ENCODE measurements at places on chromosomes 12 and 14.

GRCh38 chr12:67661311-67662021, 12.9 kb downstream of the DYRK2 start:
- DNase-seq = no peak

GRCh38 chr14:75877884-75878283, 103.9 kb downstream of the TGFB3 start:
- DNase-seq = peak; percentile 72

GRCh38 chr12:12097891-12098690, 27.4 kb downstream of the BCL2L14 start:
- DNase-seq = no peak

GRCh38 chr14:63180011-63180410, 24.2 kb upstream of the RHOJ start:
- DNase-seq = no peak

DNA sequence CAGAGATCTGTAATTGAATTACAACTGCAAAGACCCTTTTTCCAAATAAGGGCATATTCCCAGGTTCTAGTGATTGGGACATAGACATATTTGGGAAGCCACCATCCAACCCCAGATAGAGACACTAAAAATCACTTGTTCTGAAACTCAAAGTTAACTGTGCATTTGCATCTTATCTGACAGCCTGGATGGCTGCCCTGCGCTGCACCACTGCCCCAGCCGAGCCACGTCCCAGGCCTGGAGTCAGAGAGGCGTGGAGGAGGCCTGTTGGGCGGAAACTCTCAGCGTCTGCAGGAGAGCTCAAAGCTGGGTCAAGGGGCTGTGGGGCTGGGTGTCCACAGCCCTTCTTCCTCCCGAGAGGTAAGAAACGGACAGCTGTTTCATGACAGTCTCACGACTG, 124.4 kb downstream of the RIMBP2 start:
- DNase-seq = no peak

GRCh38 chr12:16586350-16587109, 19.4 kb downstream of the LMO3 start:
- no peak for DNase-seq

GRCh38 chr12:60977966-60978365, 1282.2 kb upstream of the USP15 start:
- DNase-seq = no peak

- DNase-seq = no peak
Observed at GRCh38 chr12:34333337-34333736, 311.0 kb downstream of the ALG10 start.

- no peak for DNase-seq
Observed at GRCh38 chr12:114403011-114403689, 2.8 kb downstream of the TBX5 start.

DNA sequence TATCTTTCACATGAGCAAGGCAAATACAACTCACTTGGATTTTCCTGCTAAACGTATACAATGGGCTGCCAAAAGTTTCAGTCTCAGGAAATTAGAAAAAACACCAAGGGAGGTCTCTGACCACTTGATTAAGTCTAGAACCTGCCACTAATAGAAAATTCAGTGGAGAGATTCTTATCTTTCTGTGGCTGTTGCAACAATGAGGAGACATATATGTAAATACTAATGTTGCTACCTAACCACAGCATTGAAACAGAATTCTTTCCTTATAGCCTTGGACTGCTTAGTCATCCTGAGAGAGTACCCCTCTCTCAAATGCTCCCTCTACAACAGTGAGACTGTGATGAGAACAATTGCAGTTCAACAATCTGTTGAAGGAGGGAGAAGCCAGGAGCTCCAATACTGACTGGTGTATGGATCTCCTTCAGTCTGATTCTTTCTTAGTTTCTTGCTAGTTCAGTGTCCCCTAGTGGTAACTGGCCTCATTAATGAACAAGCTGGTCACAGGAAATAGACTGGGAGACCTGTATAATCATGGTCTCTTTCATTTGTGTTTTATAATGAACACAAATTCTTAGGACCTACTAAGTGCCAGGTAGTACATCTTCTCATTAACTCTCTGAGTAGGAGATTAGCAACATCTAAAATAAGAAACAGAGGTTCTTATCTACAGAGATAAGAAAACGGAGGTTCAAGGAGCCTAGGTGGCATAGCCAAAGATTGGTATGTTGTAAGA, 164.5 kb downstream of the SLC38A4 start:
- DNase-seq = peak; percentile 53

- no peak for DNase-seq
Observed at GRCh38 chr14:75491376-75491978, 30.8 kb upstream of the BATF start.

DNA sequence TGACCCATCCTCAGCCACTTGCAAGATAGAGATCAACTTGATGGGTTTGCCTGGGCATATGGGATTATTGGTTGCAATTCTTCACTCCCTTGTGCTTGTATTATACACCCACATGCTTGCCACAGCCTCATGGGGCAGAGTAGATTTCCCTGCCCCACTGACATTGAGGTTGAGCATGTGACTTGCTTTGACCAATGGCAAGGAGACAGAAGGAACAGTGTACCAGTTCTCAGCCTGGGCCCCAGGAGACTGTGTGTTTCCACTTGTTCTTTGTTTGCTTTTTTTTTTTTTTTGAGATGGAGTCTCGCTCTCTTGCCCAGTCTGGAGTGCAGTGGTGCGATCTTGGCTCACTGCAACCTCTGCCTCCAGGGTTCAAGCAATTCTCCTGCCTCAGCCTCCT, 31.8 kb downstream of the CALM1 start:
- DNase-seq = no peak

Data from NCI-H2081 (cell line).